ENCODE measurements at places on chromosomes 5 and 9. TPM values are rescaled to one million over a fixed set of nuclear protein-coding genes. Genes with fewer than 3 reads are reported as not detected.

DNA sequence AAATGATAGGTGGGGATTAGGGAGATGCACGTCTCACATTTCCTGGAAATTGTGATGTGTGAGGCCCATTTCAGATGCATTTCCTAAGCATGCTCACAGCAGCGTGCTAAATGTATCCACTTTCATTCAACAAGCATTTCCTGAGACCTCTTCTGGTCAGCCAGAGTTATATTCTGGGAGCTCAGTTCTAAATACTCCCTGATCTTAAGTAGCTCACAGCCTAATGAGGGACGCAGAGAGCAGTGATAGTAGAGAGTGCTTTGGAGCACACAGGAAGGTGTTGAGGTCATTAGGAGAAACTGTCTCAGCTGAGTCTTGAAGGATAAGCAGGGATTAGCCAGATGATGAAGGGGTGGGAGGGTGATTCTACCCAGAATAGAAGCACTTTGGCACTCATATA, 46.2 kb upstream of the FSD1L start:
- no peak for DNase-seq

SLC34A1 gene
- under 0.01 TPM for total RNA-seq

DNA sequence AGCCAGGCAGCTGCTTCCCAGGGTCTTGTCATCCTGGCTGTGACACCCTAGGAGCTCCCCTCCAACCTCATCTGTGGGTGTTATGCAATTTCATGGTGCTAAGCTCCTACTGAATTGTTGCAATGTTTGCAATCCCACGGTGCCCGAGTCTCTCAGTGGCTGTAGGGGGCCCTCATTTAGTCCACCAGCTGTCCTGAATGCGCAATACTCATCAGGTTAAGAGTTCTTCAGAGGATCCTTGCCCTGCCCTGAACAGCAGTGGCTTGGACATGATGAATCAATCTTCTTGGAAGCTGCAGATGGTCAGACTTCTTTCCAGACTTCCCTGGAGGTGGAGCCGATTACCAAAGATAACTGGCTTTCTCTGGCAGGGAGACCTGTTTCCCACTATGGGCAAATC, 584.1 kb downstream of the CCDC171 start:
- DNase-seq, result no peak

GRCh38 chr9:18111146-18111545, 362.8 kb upstream of the ADAMTSL1 start:
- no peak for DNase-seq

DNA sequence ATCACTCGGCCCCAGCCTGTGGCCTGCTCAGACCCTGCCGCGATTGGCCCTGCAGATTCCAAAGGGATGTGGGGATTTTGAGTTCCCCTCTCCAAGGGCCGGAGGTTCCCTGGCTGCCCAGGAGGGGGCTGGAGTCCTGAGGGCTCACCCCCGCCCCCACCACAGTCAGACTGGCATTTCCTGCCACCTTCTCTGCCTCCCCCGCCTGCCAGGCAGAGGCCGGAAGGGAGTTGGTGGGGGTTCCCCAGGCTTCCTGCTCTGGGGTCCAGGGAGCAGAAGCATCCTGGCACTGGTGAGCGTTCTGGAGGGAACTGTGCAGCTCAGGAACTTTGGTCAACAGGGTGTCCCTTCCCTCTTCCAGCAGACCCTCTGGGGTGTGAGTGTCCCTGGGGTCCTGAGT, 70.6 kb downstream of the RXRA start:
- DNase-seq, result no peak

DNA sequence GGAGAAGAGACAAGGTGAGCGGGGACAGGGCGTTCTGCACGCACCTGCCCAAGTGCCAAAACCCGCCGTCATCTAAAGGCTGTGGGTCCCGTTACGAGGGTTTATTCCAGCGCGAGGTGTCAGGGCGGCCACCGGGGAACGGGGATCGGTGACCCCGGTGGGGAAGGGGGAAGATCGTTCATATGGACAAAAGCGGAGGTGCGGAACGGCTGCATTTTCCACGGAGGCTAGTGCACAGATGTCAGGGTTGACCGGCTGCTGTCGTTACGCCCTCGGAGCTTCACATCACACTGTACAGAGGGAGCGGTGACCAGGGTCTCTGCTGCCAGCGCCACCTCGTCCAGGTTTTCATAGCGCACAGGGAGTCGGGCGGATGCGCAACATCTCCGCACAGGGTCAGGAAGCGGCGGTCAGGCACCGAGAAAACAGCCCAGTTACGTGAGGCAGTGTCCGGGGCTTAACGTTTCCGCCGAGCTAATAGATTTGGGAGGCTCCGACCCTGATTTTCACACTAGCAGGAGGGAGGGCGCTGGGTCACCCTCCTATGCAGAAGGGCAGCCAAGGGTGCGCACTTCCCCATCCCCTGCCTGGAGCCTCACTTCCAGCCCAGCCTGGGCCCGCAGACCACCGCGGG, 13.5 kb downstream of the BTNL9 start:
- DNase-seq, result no peak

DNA sequence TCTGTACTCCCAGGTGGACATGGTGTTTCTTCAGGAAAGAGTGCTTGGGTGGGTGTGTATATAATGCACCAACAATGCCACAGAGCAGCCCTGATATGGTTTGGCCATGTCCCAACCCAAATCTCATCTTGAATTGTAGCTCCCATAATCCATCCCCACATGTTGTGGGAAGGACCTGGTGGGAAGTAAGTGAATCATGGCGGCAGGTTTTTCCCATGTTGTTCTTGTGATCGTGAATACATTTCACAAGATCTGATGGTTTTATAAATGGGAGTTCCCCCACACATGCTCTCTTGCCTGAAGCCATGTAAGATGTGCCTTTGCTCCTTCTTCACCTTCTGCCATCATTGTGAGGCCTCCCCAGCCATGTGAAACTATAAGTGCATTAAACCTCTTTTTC, 158.5 kb downstream of the NR3C1 start:
- DNase-seq, result no peak

PTCH1 gene
- total RNA-seq, result 0.27 TPM

TPD52L3 gene
- not detected for total RNA-seq

GRCh38 chr9:36788534-36788933, 215.8 kb downstream of the MELK start:
- DNase-seq, result peak; percentile 26

- DNase-seq, result no peak
These were observed 203.7 kb downstream of the NXNL2 start for GRCh38 chr9:88738709-88739108.

HAUS6 gene
- total RNA-seq, result 6.2 TPM

Measured in hematopoietic multipotent progenitor cell (in vitro differentiated cells).